Left ventricle myocardium superior (tissue), 1 donor: ENCODE measurements at places on chromosomes 1 and 21. TPM values are rescaled to one million over a fixed set of nuclear protein-coding genes. Genes with fewer than 3 reads are reported as not detected.
A peak's percentile ranks its signal among the peaks of the same experiment; 100 is the strongest.

- peak; percentile 69 for DNase-seq
Observed at GRCh38 chr1:938088-938683, 14.5 kb downstream of the SAMD11 start.

DNA sequence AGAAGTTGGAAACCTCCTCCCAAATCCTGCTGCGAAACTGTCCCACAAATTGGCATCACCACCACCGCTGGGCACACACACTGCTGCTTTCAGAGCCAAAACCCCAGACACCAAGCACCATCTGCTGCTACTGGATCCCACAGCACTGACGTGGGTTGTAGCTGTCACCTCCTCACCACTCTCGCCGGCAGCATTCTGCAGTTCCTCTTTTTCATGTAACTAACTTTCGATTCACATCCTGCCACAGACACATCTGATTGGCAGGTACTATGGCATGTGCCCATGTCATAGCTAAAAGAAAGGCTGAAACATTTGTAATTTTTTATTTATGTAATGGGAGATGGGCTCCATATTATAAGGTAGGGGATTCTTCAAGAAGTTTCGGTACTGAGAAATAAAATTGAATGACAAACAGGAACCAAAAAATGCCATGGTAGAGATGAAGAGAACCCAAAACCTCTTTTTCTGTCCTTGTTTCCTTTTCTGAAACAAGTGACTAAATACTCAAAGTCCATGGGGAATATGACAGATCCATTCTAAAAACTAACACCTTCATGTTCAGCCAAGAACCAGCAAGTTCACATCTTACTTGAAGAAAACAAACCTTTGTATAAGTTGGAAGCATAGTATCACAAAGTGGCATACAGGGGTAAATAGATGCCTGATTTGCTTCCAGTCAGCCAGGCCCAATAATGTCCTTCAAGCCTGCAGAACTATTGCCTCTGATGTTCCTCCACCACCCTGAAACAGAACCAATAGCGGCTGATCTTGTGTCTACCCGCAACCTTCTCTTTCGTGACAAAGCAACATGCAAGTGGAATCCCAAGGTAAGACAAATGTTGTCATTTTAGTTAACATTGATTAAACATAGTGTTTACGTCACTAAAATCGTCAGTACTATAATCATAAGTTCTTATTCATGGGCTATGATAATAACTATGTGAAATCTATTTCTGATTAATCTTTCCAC lies 26.6 kb upstream of the RGS13 start:
- DNase-seq = peak; percentile 41

DNA sequence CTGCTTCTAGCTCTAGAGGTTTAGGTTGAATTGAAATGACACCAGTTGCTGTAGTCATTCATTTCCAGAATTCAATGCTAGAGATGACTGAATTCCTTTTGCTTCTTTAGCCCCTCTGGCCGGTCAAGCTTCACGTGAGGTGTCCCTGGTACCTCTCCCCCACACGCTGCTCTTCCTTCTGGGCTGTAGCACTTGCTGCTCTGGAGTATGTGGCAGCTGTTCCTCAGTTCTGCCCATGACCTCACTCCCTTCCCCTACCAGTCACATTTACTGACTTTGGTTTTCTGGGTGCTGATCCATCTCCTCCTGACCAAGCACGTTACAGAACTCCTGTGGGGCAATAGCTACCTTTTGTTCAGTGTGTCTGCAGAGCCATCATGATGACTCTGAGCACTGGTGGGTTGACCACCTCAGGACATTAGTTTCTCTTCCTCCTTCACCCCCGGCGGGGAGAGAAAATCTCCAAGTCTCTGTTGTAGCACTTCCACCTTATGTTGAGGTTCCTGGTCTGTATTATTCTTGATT lies 128.1 kb downstream of the HHAT start:
- DNase-seq = no peak

LBR gene
- 9.5 TPM for total RNA-seq

DNA sequence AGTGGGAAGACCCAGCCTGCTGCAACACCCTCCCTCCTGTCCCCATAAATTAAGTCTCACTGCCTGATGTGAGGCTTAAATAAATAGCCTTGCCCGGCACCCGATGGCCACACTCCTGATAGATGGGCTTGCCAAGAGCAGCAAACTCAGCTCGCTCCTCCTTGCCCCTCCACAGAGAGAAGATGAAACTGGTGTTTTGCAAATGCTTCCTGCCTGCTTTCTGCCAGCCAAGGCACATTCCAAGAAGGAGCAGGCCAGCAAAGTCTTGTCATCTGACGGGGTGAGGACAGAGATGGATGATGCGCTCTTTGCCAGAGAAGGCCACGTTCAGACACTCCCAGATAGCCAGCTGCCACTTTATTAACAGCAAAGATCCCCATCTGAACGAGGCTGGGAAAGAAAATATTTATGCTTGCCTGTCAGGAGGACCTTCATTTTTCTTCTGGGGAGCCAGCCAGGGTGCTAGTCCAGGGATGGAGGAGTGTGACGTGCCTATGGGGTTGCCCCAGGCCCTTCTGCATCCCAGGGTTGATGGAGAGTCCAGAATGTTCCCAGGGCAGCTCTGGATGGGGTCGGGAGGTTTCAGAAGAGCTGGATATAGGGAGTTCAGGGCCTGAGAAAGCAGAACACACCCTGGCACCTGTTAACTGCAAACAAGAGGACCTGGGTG lies 265.4 kb downstream of the FOXD2 start:
- DNase-seq = no peak

FAM72B gene
- 0.67 TPM for total RNA-seq

GRCh38 chr1:30895944-30896660 lies 12.5 kb downstream of the SDC3 start:
- DNase-seq = no peak

- DNase-seq = no peak
Observed at GRCh38 chr1:54298284-54299033, 98.5 kb downstream of the MRPL37 start.

DNA sequence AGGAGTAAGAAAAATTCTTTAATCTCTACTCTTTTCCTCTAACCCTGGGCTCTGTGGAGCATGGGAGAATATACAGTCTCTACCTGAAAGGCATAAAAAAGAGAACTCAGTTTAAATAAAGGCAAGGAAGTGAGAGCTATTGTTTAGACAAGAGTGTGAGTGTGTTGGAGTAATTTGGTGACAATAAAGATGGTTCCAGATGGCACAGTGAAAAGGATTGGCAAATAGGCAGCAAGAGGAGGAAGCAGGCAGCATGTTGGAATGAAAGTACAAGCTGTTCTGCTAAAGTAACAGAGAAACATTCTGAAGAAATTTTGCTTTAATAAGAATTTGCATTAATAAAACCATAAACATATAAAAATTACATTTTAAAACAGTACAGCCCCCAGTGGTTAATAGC lies 163.4 kb downstream of the DNM3 start:
- DNase-seq = no peak

DNA sequence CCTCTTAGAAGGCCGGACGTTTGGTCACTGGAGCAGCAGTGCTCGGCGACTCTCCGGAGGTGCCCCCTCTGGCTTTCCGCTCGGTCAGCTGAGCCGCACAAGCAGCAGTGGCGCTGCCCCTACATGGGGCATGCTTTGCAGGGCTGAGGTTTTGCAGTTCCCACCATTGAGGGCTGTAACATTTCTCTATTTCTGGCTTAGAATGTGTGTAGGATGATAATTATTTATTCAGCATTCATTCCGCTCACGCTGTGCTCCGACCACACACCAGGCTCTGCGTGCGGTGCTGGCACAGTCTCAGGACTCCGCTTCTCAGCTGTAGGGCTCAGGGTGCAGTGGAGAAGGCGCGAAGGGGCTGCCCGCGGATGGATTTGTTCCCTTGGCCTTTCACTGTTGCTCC lies 119.5 kb downstream of the PCBP3 start:
- DNase-seq = no peak

DEGS1 gene
- total RNA-seq = 61.5 TPM

ADORA3 gene
- 4.1 TPM for total RNA-seq

SRGAP2C gene
- total RNA-seq = 11.4 TPM

DNA sequence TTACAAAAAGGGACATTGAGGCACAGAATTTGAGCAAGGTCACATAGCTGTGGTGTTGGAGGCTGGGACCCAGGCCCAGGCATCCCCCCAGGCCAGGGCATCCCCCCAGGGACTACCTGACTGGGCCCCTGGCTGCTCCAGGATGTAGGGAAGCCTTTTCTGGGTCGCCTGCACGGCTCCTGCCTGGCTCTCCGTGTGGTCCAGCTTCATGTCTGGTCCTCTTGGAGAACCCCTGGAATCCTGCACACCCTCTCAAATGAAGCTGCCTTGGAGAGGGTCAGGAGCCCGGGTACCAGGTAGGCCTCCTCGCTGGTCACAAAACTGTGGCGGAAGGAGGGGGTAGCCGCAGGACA lies 919 bp upstream of the CELSR2 start:
- DNase-seq = no peak

DNA sequence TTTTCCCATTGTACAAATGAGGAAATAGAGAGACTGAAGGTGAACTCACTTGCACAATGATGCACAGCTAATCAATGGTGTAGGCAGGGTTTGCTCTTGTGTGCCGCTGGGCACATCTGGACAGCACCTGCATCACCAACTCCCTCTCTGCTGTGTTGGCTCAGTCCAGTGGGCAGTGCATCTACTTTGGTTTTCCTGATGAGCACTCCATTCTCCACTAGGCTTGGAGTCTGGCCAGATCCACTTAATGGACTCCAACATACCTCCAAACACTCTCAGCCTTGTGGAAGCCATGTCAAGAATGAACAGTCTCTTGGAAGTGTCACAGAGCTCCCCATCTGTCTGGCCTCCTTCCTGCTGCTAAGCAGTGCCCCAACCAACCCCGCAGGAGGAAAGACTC lies 152.2 kb downstream of the HIVEP3 start:
- DNase-seq = no peak

DNA sequence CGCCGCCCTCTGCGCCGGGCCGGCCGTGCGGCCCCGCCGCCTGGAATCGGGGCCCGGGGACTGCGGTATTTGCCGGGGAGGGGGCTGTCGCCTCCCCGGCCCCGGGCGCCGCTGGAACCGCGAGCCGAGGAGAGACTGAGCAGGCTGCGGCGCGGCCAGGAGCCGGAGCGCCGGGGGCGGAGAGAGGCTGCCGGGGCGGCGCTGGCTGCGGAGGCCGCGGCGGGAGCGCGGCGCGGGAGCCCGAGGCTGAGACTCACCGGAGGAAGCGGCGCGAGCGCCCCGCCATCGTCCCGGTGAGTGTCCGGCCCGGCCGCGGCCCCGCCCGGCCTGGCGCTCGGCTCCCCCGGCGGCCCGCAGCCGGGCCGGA lies 746 bp downstream of the DYRK1A start:
- no peak for DNase-seq

GRCh38 chr1:243667591-243667990 lies 182.5 kb downstream of the AKT3 start:
- DNase-seq = no peak

DNA sequence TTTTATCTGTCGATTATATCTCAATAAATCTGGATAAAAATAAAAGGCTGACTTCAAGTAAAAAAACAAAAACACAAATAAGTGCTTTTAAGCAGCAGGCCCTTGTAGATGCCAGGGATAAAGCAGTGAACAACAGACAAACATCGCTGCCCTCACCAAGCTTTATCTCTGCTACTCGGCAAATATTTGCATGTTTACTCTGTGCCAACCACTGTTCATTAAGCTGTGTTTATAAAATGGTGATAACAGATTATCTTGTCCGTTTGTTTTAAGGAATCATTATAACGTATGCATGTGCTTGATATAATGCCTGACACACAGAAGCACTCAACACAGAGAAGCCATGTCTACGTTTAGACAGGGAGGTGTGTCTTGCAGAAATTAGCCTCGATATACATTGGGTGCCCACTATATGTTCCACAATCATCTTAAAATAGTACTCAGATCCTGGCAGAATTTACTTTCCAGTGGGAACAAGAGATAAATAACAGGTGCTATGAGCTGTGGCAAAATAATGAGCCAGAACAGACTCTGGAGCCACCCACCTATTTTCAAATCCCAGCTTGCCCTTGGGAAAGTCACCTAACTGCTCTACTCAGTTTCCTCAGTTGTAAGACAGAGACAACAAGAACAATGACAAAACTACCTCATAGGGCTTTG lies 47.2 kb downstream of the TRIT1 start:
- no peak for DNase-seq

DNA sequence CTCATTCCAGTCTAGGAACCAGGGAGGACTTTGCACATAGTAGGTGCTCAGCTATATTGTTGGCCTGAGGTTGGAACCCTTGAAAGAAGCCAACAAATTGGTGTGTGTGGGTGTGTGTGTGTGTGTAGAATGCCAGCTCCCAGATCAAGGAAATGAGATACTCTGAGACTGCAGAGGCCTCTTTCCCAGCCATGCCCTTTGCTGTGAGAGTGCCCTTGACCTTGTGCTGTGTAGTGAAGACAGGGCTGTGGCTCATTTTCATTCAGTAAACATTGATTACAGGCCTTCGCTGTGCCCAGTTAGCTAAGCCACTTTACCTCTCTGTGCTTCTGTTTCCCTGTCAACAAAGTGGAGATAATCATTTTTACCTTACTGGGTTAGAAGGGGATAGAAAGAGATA lies 3.2 kb downstream of the CYP4B1 start:
- DNase-seq = no peak

ZNF593OS gene
- not detected for total RNA-seq

DNA sequence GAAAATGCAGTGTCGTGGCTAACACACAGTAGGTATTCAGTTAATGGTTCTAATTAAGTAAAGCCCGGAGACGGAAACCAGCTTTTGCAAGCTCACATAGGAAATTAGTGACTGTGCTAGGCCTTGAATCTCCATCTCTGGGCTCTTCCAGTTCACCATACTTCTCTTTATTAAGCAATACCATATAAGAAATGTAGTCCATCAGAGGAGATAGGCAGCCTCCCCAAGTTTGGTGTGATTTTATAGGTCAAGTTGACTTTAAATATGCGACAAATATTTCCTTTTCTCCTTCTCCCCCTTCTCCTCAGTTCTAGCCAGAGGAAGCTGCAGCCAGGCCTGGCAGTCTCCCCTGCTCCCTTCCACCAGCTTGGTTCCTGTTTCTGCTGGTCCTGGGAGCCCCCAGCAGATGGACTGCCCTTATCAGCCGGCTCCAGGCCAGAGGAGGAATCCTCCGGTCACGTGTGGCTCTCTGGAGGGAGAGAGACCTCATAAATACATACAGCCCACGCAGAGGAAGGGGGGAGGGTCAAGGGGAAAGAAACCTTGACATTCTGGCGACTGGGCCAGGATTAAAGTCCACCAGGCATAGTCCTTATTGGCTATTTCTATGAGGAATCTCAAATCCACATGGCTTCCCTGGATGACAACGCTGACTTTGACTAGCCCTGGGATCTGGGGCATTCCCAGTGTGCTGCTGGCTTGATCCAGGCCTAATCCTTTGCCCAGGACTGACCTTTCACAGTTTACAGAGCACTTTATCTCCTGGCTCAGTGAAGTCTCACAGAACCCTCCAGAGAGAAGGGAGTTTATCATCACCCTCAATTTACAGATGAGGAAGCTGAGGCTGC lies 115.1 kb upstream of the JUN start:
- DNase-seq = peak; percentile 75
